NCI-H774 (cell line): ENCODE measurements at places on chromosomes 1 and 21.

DNA sequence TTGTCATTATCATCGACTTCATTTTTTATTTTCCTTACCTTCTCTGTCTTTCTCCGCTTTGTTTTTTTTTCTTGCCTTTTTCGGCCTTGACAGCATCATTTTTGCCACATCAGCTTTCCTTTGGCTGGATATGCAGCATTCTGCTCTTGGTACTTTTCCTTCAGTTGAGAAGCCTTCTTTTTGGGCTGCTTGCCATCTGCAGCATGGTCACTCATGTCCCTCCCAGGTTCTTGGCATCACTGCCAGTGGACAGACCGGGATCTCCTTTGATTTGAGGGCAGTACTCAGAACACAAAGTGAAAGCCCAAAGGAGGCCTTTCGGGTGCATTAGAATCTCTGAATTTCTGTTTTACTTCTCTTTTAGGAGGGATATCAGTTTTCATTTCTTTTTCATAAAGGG, 3.7 kb upstream of the PARP1 start:
- no peak for DNase-seq

- DNase-seq: no peak
Observed at GRCh38 chr1:56397811-56398231, 181.5 kb downstream of the PLPP3 start.

- no peak for DNase-seq
Observed at GRCh38 chr1:44423591-44424537, 18.8 kb downstream of the RNF220 start.

DNA sequence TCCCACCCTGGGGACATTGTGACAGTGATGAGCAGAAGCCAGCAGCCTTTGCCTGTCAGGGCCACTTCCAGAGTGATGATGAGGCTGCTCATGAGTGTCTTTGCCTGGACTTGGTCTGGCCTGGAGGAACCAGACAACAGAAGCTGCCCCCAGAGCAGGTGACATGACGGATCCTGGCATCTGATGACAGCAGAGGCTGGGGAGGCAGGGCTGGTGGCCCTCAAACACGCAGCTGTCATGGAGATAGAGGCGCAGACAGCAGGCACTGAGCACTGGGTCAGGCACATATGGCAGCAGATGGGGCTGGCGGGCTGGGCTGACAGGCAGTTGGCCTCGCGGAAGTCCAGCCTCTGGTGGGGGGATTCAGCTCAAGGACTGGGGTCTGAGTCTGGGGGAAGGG, 66.4 kb upstream of the STUM start:
- DNase-seq: no peak

DNA sequence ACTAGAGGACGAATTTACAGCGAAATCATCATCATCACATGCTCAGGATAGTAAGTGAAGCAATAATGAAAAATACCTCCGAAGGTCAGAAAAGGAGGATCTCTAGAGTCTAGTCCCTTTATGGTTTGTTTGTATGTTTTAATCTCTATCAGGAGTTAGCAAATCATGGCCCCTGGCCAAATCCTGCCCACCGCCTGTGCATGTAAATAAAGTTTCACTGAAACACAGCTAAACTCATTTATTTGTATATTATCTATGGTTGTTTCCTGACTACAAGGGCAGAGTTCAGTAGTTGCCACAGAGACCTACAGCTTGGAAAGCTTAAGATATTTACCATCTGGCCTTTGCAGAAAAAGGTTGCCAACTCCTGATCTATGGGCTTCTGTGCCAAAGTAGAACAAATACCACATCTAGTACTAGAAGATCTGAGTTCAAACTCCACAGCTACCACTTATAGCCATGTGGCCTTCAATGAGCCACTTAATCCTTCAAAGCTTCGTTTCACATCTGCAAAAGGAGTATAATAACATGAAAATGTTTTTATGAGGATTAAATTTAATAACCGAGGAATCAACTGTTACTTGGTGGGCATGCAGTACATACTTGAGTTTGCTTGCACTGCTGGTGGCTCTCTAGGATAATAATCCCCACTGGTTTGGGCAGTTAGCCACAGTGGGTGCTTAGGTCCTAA, 94.0 kb upstream of the KIF26B start:
- no peak for DNase-seq

DNA sequence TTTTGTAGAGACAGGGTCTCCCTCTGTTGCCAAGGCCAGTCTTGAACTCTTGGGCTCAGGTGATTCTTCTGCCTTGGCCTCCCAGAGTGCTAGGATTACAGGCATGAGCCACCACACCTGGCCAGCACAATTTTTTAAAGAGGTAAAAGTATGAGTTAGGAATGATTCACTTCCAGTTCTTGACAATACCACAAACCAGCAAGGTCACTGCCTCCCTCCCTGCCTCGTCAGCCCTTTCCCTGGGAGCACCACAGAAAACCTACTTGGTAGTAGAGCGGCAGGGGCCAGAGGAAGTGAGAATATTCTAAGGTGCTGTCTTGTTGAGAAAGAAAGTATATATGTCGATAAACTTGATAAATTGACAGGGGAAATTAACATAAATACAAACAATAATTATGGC, 10.8 kb upstream of the CDA start:
- DNase-seq: no peak

- DNase-seq: no peak
Observed at GRCh38 chr1:55670331-55671082, 455.3 kb upstream of the USP24 start.

DNA sequence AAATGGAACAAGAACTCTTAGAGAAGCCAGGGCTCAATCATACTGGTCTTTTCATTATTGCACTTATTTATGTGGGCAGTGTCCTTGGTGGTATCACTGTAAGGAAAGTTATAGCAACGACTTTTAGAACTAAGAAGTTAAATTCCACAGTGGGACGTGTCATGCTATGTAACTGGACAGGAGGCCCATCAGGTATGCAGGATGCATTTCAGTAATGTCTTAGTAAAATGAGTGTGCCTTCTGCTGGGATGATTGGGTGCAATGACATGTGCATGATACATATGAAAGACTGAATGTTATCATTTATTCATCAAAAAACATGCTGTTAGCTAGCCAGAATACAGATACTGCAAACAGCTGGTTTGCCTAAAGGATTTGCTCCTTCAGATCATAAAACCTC, 6.9 kb upstream of the ATP1B1 start:
- no peak for DNase-seq

DNA sequence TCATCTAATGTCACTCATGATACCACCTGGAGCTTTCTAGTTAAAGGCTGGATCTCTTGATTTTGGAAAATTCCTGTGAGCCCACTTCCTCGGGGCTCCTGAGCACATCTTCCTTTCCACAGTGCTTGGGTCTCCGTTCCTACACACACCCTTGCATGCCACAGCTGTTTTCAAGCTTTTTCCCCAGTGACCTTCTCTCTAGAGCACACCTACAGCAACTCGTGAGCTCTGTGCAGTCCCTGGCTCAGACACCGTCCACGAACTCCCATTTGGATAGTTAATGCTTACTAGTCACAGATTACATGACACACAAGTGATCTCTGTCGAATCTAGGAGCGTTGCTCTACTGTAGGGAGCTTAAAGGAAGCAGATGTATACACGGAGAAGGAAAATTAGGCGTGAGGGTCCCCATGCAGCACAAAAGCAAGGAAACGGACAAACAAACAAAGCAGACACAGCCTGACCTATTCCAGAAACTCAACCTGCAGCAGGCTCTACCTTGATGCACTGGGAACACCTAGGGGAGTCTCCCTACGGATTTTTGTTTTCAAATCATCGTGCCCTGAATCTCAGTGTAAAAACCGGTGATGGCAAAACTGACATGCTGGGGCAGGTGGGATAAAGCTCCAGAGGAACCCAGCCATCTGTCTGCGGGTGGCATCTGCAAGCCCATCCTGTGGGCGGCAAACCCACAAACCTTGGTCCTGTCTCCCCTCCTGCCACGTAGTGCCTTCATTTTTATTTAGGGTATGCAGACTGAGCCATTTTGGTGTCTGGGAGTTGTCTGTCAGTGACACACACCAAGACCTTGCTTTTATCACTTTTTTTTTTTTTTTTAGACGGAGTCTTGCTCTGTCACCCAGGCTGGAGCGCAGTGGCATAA, 177.8 kb downstream of the RUNX1 start:
- no peak for DNase-seq

GRCh38 chr1:204923201-204923600, 52.5 kb downstream of the NFASC start:
- no peak for DNase-seq

GRCh38 chr1:110235834-110236682, 25.9 kb downstream of the KCNC4 start:
- DNase-seq: no peak

GRCh38 chr1:4369335-4369734, 285.1 kb upstream of the AJAP1 start:
- no peak for DNase-seq

GRCh38 chr1:92291372-92291999, 7.3 kb downstream of the GLMN start:
- DNase-seq: no peak

DNA sequence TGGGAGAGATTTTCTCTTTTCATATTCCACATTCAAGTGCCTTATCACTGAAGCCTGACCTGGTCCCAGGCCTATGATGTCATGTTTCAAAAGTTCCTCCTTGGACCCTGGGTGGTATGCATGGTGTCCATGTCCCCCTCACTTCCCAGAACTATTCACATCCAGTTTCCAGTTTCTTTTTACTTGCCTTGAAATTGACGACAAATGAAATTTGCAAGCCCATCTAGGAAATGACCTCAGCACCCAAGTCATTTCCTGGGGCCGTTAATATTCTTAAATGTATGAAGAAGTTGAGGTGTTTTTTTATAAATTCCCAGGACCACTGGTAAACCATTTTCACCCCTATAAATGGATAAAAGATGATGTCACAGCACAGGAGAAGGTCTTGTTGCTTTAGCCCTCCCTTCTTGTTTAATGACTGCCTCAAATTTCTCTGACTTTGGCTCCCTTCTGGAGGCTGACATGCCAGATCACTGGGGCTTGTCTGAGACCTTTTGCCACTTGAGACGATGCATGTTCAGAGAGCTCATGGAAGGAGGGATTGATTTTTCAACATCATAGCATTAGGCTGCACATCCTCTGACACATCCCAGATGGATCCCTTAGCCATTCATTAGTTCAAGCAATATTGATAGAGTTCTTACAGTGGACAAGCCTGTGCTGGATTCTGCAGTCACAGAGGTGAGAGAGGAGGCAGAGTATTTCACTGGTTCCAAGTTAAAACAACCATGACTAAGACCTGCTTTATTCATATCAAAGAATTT, 221.3 kb downstream of the PLPP3 start:
- no peak for DNase-seq

- DNase-seq: no peak
Observed at GRCh38 chr1:209924390-209924789, 13.6 kb upstream of the SYT14 start.

DNA sequence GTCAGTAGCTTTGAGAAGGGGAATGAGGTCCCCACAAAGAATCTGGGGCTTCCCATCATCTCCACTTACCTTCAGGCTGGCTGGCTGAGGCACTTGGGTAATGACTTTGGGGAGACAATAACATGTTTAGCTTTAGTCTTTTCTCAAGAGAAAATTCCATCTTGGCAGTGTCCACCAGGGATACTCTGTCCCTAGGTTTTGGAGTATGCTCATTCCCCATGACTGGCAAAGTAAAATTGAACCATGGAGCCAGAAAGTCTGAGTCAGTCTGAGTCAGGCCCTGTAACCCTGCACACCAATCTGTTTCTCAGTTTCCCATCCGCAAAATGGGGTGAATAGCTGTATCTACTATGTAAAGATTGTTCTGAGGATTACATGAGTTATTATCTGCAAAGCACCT, 28.2 kb downstream of the RUNX1 start:
- DNase-seq: no peak

- no peak for DNase-seq
Observed at GRCh38 chr1:170864238-170864637, 71.1 kb upstream of the MROH9 start.

DNA sequence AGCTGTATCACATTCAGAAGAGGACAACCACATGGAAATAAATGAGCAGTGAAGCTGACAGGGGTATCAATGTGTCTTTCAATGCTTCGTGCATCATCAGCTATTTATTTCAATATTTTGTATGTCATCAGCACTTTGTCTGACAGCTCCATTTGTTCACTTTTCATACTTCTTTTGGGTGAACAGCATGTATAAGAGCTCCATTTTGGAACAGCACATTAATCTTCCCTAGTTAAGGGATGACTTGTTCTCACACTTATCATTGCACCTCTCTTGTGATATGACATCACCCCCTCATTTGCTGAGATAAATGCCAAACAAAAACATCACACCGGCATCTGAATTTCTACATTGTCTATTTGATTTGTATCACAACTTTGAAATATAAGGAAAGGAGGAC, 190.6 kb upstream of the SAMSN1 start:
- no peak for DNase-seq

- DNase-seq: no peak
Observed at GRCh38 chr1:96999191-96999590, 277.6 kb downstream of the PTBP2 start.

- DNase-seq: peak; percentile 79
Observed at GRCh38 chr1:223645903-223646302, 19.6 kb downstream of the CAPN8 start.

GRCh38 chr1:68819190-68819829, 322.4 kb upstream of the DEPDC1 start:
- peak; percentile 23 for DNase-seq

GRCh38 chr21:34926803-34927467, 122.2 kb downstream of the RUNX1 start:
- DNase-seq: no peak

GRCh38 chr1:75589637-75590036, 21.3 kb downstream of the SLC44A5 start:
- DNase-seq: no peak

DNA sequence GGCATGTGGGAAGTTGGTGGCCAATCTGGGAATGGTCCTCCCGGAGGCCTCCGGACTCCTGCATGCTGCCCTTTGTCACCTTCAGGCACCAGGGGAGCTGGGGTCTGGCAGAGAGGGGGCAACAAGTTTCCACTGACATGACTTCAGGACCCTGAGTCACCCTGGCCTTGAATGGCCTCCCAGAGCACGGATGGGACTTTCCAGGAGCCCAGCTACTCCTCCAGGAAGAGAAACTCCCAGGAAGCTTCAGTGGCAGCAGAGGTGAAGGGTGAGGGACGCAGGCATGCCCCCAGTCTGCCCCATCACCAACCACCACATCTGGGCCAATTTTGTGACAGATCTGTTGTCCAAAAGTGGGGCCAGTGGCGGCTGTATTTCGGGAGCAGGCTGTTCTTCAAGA, 55.9 kb upstream of the WASF2 start:
- no peak for DNase-seq

GRCh38 chr1:95168761-95169351, 51.7 kb downstream of the TLCD4 start:
- no peak for DNase-seq

DNA sequence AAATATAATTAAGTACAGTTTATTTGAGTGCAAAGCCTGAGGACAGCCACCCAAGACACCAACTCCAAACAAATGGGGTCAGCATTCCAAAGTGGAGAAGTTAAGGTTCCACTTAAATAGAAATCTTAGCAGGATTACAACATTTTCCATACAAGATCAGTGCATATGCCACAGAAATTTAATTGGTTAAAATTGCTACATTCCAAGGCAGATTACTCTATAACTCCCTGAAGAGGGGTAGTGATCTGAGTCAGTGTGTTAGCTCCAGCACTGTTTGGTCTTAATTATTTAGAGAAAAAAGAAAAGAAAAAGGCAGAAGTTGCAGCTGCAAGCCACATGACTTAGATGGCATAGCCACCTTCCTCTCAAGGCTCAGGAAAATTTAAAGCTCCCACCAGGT, 297.5 kb downstream of the HHIPL2 start:
- no peak for DNase-seq

- no peak for DNase-seq
Observed at GRCh38 chr1:209072481-209072880, 511.0 kb upstream of the CAMK1G start.

- peak; percentile 84 for DNase-seq
Observed at GRCh38 chr1:224513787-224514209, 79.2 kb upstream of the WDR26 start.

- no peak for DNase-seq
Observed at GRCh38 chr1:8789314-8790214, 27.9 kb downstream of the RERE start.
